ENCODE measurements at places on chromosomes 4 and X.

DNA sequence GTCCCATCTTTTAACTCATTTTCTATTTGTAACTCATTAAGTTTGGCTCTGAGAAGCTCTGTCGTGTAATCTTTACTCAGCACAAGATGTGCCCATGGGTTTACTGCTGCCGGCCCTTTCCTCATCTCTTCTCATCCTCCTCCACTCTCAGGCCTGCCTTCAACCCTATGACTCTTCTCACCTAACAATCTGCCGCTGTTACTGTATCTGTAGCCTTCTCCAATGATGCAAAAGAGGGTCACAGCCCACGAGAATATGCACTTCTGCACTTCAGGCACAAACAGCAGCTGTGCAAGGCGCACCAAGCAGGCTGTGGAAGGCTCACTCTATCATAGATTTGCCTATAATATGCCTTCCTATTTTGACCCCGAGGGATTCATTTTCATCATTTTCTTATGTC is 546.5 kb upstream of the GALNTL6 start:
- no peak for DNase-seq

DNA sequence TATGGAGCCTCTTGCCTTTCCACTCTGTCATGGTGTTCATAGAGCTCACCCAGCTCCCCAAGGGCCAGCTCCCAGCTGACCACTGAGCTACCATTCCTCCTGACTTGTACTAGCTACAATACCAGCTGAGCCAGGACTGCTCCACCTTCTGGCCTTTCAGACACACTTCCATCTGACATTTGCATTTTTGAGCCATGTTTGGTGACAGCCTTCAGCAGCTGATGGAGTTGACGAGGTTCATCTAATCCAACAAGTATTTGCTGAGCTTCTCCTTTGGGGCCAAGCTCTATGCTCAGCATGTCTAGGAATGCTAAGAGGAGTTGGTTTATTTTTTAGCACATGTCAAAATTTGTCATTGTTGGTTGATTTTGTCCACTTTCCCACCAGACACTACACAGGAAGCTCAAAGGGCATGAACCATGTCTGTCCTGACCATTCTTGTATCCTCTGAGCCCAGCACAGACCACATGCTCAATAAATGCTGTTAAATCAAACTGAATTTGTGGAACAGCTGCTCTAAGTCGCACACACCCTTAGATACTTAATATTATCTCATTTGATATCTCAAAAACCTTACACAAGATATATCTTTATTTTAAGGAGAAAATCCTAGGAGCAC is 142.6 kb upstream of the PPARGC1A start:
- no peak for DNase-seq

DNA sequence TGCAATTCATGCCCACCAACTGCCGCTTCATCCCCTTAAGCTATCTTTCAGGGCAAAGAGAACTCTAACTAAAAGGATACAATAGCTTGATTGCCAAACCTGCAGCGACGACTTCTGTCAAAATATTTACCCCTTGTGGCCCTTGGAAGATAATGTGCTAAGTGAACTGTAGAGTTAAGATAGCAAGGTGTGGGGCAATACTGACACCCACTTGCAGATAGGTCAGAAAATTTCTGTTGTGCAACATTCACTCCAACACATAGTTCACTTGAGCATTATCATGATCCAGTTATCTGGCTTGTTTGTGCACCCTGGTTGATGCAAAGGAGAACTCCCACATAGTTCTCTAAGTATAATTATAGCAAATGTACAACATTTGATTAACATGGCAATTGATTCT is 55.6 kb downstream of the RHOXF2B start:
- DNase-seq: no peak

DNA sequence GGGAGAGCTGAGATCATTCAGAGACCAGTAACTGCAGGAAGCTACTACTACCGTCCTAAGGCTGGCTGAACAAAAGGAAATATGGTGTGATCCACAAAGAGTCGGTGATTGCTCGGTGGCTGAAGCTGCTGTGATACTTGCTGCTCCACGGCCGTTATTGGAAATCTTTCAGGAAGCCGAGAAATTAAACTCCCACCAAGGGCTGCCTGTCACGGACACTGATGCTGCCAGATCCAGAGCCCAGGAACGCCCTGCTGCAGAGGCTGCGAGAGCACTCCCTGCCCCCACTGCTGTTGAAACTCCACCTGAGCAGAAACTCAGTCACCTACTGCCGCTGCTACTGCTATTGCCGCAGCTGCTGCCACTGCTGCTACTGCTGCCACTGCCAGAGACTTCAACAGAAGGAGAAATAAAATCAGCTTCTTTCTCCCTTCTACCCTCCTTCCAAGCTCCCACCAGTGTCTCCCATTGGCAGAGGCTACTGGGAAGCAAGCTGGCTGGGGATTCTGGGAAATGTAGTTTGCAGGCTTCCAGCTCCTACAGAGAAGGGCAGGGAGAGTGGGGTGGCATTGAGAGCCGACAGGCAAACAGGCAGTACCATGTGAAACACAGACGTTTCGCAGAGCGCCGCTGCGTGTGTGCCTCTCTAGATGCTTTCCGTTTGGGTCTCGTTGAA is 126.0 kb upstream of the ENPP6 start:
- DNase-seq: no peak

GRCh38 chr4:71498002-71498401 is 159.2 kb downstream of the SLC4A4 start:
- DNase-seq: no peak

GRCh38 chr4:101221294-101221693 is 126.0 kb downstream of the PPP3CA start:
- DNase-seq: no peak

DNA sequence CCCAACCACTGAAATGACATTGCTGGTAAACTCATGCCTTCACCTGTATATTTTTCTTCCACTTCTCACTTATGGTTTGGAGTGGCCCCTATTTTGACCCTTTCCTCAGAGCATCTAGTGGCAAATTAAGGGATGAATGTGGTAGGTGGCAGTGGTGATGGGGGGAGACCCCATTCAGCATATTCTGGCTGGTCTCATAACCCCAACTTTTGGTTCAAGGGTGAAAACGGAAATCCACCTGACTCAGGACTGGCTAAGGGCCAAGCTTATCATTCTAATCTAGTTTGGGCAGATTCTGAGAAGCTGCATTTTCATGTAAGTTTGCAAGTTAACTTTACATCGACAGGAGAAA is 47.0 kb upstream of the NSUN7 start:
- DNase-seq: no peak

DNA sequence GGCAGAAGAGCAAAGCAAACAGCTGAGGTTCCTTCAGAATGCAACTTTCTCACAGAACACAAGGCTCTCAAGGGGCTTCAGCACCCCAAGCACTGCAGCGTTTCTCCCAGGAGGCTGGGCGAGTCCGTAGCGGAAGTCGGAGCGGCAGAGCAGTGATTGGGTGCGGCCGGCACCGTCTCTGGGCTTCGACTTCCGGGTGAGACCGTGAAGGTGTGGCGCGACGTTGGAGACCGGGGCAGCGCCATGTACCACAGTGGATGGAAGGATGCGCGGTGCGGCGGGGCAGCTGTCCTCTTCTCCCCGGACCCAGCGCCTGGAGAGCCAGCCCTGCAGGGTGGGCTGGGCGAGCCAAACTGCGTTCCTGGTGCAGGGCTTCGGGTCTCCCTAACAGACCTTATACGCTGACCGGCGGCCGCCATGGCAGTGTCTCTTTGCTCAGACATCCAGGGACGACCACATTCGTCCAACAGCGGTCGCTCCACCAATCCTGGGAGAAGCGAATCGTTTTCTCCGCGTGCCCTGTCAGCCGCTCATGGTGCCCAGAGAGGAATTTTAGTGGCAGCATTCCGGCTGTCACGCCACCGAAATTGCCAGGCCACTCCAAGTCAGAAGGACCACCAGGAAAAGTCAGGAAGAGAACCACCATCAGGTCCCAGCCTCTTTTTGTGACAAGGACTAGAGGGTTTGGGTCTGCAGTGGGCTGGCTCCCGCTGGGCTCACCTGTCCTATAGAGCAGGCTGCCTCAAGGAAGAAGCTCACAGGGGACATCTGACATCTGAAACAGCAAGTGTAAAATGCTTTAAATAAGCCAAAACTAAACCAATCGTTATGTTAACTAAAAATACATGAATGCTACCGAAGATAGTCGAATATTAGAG is 20.5 kb downstream of the TRIM61 start:
- DNase-seq: peak; percentile 46

GRCh38 chrX:20989361-20989760 is 384.9 kb upstream of the CNKSR2 start:
- no peak for DNase-seq

DNA sequence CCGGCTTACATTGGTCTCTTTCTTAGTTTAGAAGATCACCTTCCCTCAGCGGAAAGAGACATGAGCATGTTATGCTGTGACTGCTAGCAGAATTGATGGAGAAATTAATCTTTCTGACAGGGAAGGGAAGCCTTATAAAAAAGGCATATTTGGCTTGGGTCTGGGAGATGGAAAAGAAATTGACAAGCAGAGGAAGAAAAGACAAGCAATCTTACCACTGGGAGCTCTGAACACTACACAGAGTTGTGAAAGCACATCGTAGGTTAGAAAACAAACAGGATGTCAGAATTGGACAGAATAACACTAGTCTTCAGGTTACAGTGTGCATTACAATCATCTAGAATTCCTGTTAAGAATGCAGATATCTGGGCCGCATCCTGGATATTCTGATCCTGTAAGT is 1493.8 kb upstream of the IGFBP7 start:
- DNase-seq: no peak

- DNase-seq: no peak
These were observed 37.7 kb upstream of the LRBA start for GRCh38 chr4:151052785-151053184.

DNA sequence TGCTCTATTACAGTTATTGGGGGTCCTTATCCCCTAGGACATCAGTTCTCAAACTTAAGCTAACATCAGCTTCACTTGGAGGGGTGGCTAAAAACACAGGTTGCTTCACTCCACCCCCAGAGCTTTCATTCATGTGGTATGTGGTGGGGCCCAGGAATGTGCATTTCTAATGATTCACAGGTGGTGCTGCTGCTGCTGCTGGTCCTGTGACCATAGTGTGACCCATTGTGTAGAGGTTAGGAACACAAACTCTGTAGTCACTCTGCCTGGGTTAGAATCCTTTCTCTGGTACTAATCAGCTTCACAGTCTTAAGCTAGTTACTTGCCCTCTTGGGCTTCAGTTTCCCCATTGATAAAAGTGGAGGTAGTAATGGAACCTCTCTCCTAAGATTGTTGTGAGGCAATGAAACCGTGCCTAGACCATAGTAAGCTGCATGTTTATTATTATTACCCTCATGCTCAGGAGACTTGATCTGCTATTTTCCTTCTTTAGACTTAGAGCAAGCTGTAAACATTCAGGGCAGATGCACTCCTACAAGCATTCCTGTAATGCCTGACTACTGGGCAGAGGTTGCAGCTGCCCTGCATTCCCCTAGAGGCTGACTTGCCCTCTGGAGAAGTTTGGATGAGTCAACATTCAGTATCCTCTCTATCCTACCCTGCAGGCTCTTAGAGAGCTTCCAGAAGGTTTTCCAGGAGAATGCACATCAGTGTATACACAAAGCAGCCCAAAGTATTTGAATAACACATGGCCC is 94.1 kb upstream of the ACSL4 start:
- no peak for DNase-seq

DNA sequence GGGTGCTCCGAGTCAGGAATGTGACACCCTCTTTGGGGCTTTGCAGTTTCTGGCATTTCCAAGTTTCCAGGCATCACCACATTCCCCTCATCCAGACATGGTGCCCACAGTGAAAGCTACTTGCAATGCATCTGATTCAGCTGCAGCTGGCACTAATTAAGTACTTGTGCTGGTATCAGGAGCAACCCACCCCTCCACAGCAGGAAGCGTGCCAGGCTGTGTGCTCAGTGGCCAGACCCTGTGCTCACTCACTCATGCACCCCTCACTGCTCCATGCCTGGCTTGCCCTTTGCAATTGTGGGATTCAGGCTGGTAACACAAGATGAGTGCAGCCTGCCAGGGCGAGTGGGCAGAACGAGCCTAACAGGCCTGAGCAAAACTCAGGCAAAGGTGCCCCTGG is 271.2 kb downstream of the EPHA5 start:
- no peak for DNase-seq

GRCh38 chr4:77703666-77704065 is 98.0 kb downstream of the CXCL13 start:
- no peak for DNase-seq

DNA sequence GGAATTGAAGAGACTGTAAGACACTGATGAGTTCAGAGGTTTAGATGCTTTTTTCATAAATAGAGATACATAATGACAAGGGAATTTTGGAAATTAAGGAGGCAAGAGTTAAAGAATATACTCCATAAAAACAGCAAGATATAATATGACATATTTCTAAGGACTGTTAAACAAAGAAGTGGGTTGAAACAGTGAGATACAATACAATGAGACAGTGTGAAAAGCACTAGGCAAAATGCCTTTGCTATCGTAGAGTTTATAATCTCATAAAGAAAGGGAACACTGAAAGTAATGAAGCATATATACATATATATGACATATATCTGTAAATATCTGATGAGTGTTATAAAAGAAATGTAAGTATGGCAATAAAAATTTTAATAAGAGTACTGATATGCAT is 1496.2 kb downstream of the TECRL start:
- no peak for DNase-seq

GRCh38 chrX:45449982-45450381 is 249.3 kb upstream of the DIPK2B start:
- DNase-seq: no peak

GRCh38 chrX:119688911-119689321 is 4.1 kb downstream of the SEPTIN6 start:
- DNase-seq: no peak

- DNase-seq: no peak
These were observed 36.7 kb upstream of the STPG2 start for GRCh38 chr4:98179951-98180350.

- peak; percentile 29 for DNase-seq
These were observed at the start of gene TCEAL3 for GRCh38 chrX:103607364-103608305. Gene TCEAL3 (plus strand): TSS chrX:103607963. CDS start chrX:103609065, 1,102 bp downstream.

- no peak for DNase-seq
These were observed 730.7 kb upstream of the SLIT2 start for GRCh38 chr4:19520939-19521520.

DNA sequence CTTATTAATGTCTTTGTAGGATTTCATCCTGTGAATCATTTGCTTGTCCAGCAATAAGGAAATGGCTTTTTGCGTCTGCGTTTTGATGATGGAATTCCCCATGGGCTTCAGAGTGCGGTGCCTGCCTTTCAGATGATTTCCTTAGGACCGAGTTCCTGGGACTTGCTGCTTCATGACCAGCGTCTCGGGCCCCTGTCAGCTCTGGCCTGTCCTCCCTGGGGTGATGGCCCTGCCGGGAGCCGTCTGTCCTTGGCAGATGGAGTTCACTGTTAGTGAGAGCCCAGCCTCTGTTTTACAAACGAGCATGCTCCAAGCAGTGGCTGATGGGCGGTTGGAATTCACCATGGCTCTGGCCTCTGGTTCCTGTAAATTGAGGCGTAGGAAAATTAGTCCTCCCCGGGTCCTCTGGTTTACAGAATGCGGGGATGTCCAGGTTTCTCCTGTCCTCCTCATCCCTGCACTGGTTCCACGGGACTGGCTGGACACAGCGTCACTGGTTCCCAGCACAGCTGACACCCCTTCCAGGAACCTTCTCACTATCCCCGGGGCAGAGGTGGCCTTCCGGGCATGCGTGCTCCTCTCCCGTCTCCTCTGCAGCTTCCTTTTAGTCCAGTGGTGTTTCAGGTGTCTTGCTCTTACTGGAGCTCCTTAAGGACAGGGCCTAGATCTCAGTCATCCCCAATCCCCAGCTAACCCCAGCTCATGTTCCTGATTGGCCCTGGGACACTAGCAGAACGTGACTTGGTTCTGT is 34.9 kb downstream of the TBC1D14 start:
- no peak for DNase-seq

- no peak for DNase-seq
These were observed 28.9 kb upstream of the MID1 start for GRCh38 chrX:10649265-10649664.

All from stimulated activated CD8-positive, alpha-beta memory T cell treated with anti-CD3 and anti-CD28 coated beads, Interleukin-15, amount 100 ng/mL, for 4 hours (primary cell).